ENCODE measurements at places on chromosomes 5 and 9.

GRCh38 chr5:2797160-2797559, 45.7 kb upstream of the IRX2 start:
- no peak for DNase-seq

DNA sequence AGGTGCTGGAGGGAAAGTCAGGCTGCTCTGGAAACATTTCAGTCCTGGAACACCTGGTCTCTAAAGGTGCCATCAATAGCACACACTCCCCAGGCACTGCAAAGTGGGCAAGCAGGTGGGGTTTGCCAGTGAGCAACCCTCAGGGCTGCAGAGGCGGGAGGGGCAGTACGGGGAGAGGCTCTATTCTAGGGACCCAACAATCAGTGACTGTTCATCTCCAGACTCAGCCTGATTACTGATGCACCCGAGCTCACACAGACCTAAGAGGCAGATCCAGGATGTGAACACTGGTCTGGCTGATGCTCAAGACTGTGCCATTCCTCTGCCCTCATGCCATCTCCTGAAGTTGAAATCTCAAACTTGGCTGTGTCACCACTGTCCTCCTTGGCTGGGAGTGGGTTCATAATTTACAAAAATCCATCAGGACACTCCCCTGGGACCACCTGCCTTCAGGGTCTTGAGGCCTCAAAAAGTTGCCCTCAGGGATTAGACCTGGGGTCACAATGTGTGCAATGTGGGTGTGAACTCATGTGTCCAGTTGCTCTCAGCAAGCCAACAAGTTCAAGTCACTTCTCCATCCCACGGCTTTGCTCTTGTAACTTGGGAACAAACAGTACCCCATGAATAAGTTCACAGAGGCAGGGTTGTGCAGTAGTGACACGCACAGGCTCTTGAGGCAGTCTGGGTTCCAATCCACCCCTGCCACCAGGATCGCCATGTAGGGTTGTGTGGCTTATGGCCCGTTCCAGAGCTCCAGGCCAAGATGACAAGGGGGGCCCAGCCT, 19.9 kb upstream of the KCNMB1 start:
- no peak for DNase-seq

- no peak for DNase-seq
Measured at GRCh38 chr9:114419796-114420195, 32.0 kb upstream of the AKNA start.

GRCh38 chr5:137498301-137498735, 808 bp downstream of the SPOCK1 start:
- no peak for DNase-seq

- DNase-seq = peak; percentile 20
Measured at GRCh38 chr9:97985058-97985861, 2.1 kb downstream of the ANP32B start.

GRCh38 chr5:107597803-107598202, 72.9 kb downstream of the EFNA5 start:
- no peak for DNase-seq

- DNase-seq = no peak
Measured at GRCh38 chr9:137514691-137515337, 35.4 kb downstream of the PNPLA7 start.

GRCh38 chr9:131436376-131436775, 42.5 kb downstream of the PRRC2B start:
- DNase-seq = no peak

GRCh38 chr5:54669285-54669684, 151.7 kb downstream of the SNX18 start:
- peak; percentile 87 for DNase-seq

DNA sequence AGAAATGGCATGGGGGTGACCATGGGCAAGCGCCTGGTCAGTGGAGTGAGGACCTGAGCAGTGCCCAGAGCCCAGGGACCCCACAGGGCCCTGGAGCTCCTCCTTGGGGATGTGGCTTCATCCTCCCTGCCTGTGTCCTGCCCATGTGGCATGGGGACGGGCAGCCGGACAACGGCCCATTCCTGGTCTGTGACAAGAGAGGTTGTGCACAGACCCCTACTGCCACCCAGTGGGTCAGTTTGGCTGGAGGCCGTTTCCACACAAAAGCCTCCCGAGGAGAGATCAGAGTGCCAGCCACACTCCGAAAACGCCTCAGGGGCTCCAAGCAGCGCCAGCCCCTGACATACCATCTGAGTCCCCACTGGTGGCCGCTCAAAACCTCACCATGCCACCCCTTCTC, 19.8 kb downstream of the SLC6A18 start:
- no peak for DNase-seq

DNA sequence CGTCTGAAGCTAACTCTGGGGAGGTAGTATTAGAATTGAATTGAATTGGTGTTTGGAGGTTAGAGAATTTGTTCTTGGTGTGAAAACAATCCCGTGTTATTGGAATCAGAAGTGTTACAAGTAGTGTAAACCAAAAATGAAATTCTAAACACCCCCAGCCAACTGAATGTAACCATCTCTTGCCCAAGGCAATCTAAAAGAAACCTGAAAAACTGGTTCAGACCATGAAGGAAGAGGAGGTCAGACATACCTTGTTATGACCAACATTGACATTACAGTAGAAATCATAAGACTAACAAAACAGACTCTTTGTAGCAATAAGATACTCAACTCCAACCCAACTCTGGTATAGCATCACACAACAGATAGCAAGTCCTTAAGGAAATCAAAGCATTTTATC, 159.0 kb downstream of the TUSC1 start:
- DNase-seq = no peak

DNA sequence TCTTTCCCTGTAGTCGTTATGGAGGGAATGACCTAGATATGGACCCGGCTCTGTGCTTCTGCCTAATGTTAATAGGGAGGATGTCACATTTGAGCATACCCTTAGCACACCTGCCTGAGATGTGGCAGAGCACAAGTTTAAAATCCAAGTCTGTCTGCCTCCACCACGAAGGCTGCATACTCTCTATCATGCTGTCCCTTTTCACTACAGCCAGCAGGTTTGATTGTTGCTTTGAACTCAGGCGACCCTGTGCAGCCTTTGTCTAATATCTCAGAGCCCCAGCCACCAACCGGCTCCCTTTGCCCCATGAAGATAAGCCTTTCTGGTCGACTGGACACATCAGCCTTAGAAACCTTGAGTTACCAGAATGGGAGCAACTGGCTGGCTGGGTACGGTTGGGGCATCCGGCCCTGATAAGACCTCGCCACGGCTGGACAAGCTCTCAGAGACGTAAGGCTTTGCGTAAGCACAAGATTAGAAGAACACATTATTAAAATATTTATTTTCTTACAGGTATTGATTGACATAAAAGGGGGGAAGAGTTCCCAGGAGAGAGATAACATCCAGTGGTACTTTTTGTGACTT, 222.0 kb upstream of the TRIM32 start:
- no peak for DNase-seq

DNA sequence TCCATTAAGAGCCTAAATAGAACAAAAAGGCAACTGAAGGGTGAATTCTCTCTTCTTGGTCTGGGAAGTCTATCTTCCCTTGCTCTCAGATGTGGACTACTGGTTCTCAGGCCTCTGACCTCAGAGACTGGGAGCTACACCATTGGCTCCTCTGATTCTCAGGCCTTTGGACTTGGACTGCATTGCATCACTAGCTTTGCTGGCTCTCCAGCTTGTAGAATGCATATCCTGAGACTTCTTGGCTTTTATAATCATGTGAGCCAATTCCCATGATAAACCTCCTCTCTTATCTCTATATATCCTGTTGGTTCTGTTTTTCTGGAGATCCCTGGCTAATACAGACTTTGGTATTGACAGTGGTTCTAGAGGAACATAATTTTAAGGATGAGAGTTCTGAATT, 89.8 kb downstream of the PSAT1 start:
- DNase-seq = no peak

DNA sequence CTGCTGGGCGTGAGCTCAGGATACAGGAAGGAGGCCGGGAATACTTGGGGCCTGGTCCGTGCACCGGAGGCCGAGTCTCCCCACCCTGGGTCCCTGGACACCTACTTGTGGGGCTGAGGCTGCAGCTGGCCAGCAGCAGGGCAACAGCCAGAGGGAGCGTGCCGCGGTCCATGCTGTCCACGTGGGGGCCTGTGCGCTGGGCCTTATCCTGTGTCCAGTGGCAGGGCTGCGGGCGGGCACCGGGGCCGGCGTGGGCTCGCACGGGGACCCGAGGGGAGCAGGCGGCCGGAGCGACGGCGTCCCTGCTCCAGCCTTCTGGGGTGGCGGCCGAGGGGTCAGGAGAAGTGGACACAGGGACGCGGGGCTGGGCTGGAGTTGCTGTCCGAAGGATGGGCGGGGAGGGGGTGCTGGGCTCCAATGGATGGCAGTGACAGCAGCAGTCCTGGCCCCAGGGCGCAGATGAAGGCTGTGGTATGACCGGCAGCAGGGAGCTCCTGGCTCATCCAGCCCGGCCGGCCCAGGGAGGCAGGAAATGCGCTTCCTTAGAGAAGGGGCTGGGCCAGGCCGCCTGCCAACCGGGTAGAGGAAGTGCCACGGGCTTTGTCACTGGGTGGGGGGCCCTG, at the start of gene ENG:
ENG (minus strand) TSS at position 475 of the 623 bp plus-strand sequence; CDS start at position 172, 303 bp downstream.
- DNase-seq = peak; percentile 71

- DNase-seq = no peak
Measured at GRCh38 chr9:11023201-11023600, 410.4 kb upstream of the PTPRD start.

- DNase-seq = no peak
Measured at GRCh38 chr5:71662381-71662780, 56.7 kb upstream of the CARTPT start.

- no peak for DNase-seq
Measured at GRCh38 chr9:98865284-98865875, 57.9 kb downstream of the GALNT12 start.

DNA sequence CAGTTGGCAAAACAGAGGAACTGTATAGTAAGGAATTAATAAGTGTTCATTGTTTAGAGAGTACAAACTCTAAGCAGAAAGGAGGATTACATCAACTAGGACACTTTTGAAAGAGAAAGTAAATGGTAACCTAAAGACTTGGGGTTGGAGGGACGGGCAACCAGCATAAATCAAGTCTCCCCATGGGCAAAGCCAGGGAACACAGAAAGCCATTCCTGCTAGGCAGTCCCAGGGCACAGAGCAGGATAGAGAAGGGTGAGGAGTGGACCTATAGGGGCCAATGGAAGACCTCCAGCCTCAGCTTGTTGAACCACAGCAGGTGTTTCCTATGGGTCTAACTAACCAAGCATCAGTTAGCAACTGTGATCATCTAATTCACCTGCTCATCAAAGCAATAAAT, 9.2 kb upstream of the ERAP1 start:
- DNase-seq = no peak

GRCh38 chr9:108885643-108886348, 23.7 kb downstream of the ACTL7A start:
- DNase-seq = peak; percentile 51

DNA sequence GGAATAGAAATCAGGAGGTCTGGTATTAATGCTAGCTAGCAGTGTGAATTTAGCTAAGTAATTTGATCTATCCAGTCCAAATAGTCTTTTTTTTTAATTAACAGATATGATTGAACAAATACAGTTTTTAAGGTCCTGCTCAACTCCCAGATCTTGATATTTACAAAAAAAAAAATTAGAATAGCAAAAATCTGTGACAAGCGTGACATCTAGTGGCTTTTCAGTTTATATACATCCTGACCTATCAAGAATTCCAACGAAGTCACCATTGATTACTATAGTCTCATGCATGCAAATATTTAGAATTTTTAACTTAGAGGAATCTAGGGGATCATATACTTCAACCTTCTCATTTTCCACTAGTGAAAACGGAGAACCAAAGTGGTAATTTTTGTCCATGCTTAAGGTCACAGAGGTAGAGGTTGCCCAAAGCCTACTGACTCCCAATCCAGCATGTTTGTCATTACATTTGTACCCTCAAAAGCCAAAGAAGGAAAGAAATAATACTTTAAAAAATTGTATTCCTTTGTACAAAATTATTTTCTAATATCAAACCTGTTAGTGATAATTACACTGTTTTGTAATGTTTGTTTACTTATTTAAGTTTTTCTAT, 17.6 kb upstream of the TARS1 start:
- DNase-seq = peak; percentile 63

GRCh38 chr5:50667023-50667652, 701 bp downstream of the PARP8 start:
- DNase-seq = peak; percentile 48

- peak; percentile 80 for DNase-seq
Measured at GRCh38 chr5:73853091-73853490, 227.1 kb downstream of the ARHGEF28 start.

GRCh38 chr5:129410488-129410887, 49.6 kb upstream of the ADAMTS19 start:
- no peak for DNase-seq

DNA sequence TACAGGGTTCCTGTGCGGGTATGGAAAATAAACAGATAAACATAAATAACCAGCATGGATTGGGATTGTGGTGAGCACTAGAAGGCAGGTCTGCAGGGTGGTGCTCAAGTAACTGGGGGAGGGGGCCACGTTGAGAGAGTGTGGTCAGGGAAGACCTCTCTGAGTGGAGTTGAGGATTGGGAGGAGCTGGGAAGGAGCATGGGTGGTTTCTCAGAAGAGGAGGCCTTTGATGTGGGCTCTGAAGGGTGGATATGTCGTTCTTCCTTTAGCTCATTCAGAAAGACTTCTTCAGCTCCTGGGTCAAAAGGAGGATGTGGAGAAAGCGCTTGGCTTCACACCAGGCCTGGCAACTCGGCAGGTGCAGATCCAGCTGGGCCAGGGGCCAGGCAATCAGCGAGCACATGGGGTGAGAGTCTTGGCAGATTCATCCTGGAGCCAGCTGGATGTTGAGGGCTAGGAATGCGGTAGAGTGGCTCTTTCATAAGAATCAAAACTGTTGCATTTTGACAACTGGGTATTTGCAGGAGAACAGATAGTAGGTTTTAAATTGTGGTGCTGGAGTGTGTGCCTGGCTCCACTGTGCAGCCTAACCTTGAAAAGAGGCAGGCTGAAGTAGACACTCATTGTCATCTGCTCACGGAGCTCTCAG, 71.7 kb downstream of the PCSK5 start:
- DNase-seq = peak; percentile 21

DNA sequence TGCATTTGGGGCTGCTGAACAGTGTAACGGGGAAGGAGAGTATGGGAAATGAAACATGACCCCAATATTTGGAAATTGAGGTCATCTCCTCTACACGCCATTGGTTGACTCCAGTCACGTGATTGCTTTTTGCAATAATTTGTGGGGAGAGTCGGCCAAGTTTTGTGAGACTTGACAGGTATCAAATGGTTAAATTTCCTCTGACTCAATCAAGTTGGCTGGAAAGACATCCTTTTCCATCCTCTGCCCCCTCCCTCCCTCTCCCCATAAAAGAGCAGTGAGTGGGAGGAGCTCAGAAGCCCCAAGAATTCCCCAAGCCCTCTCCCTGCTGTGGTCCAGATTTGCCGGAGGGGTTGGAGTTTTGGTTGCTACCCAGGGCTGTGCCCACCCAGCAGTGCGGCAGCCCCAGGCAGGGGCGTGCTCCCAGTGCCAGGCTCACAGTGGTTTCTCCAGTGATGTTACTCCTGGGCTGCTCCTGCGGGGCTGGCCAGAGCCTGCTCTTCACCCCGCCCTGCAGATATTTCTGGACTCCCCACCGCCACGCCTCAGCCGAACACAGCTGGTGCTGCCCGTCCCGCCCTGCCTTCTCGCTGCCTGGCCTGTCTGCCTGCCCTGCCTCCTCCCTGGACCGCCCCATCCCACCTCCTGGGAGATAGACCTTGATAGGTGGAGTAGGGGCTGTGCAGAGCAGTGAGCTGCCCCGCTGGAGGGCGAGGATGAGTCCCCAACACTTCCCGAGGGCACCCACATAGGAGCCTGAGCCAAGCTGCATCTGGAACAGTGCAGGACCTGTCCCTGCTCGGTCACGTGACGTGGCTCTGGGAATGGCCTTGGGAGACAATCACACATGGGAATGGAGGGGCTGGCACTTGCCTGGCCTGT, 3.4 kb downstream of the COL5A1 start:
- peak; percentile 99 for DNase-seq

GRCh38 chr5:9126490-9126889, 419.4 kb downstream of the SEMA5A start:
- DNase-seq = no peak

All from AG10803 (cell line).